ENCODE measurements at places on chromosomes 2 and 18.
A peak's percentile ranks its signal among the peaks of the same experiment; 100 is the strongest.

DNA sequence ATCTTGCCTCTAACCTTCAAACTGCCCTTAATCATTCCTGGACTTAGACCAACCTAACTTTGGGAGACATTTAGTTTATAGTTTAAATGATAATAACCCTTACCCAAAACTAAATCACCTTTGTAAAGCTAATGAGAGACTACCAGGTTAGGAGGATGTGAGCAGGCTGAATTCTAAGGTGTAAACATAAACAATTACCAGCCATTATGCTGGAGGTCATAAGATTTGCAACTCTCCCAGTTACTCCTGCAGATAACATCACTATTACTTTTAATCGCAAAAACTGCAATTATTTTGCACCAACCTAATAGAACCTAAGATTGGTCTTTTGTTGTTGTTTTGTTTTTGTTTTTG, 86.5 kb upstream of the MSH6 start:
- DNase-seq = no peak

- DNase-seq = no peak
Observed at GRCh38 chr18:46832849-46833248, 76.0 kb upstream of the ST8SIA5 start.

- DNase-seq = no peak
Observed at GRCh38 chr18:78796693-78797455, 182.7 kb upstream of the SALL3 start.

DNA sequence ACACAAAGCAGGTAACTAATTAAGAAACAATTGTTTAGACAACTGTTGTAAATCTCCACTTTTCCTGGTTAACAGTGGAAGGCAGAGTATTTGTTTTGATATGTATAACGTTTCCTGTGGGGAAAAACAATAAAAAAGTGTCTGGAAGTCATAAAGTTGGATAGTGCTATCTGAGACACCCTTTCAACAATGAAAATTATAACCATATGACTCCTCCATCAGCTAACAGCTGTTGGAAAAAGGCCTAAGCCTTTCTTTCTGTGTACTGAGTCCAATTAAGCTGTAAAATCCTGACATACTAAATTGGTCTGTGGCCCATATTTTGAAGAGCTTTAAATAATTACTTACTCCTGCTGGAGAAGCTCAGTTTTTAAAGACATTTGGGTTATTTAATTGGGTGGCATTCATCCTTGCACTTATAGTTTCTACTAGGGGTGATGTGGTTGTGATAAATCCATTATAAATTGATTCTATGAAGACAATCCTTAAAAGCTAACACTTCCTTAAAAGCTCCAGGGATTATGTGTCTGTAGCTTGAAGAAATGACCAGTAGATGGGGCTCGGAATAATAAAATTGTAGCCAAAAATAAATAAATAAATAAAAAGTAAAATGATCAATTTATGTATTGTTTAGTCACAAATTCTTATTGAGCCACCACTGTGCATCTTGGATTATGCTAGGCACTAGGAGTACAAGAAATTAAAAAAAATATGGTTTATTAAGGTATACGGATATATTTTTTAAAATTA, 698.1 kb upstream of the NXPH2 start:
- DNase-seq = peak; percentile 41

GRCh38 chr2:196913691-196914090, 12.8 kb downstream of the PGAP1 start:
- DNase-seq = no peak

DNA sequence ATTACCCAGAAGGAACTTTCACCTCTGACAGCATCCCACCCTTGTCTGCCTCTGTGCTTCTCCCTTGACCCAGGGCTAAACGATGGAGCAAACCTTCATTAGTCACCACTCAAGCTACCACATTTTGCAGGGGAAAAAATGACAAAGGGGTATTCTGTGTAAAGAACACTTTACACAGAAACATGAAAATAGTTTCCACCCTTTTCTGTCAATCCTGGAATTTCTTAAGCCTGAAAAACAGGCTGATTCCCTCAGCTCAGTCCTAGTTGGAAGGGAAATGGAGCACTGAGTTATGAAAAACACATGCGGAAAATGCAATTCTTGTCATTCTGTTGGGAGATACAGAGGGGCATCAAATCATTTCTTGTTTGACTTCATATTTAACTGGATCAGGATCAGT, 175.0 kb upstream of the HNRNPA3 start:
- DNase-seq = no peak

DNA sequence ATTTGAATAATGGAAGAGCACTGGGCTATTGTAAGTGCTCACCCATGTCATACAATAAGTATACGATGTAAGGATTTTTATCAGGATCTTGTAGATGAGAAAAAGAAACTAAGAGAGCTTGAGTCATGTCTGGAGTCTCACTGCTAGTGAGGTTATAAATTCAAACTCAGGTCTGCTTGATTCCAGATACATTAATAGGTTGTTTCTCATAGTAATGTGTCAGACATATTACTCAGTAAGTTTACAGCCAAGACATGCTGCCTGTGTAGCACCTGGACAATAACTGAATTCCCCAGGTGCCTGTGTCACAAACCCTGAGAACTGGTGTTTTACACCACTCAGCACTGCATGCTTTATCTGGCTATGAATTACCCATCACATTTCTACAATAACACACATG, 216.9 kb upstream of the LRP1B start:
- no peak for DNase-seq

GRCh38 chr18:34623557-34623956, 86.5 kb upstream of the DTNA start:
- no peak for DNase-seq

- no peak for DNase-seq
Observed at GRCh38 chr2:107285621-107286299, 399.8 kb upstream of the ST6GAL2 start.

DNA sequence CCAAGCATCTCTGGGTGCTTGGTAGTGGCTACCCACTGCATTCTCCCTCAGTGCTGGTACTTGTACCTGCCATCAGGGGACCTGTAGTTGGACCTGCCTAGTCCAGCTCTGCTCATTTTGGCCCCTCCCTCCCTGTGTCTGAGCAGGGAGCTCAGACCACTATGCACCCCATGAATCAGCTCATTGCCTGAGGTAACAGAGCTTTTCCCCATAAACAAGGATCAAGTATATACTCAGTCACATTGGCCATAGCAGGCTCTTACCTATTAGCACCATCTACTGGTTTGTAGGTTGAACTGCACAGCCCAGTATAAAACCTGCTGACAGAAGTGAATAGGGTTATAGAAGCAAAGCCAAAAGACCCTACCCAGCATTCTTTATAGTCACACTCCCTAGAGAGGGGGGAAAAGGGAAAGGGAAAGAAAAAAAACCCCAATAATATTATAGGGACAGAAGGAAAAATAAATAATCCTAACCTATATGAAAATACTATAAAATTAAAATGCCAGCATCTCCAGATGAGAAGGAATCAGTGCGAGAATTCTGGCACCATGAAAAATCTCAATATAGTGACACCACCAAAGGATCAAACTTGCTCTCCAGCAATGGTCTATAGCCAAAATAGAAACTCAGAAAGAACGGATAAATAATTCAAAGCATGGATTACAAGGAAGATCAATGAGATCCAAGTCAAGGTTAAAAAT, 6.9 kb upstream of the FLACC1 start:
- no peak for DNase-seq

- DNase-seq = no peak
Observed at GRCh38 chr2:138032334-138032733, 68.1 kb downstream of the HNMT start.

- no peak for DNase-seq
Observed at GRCh38 chr2:219126555-219126954, 34.1 kb downstream of the NHEJ1 start.

DNA sequence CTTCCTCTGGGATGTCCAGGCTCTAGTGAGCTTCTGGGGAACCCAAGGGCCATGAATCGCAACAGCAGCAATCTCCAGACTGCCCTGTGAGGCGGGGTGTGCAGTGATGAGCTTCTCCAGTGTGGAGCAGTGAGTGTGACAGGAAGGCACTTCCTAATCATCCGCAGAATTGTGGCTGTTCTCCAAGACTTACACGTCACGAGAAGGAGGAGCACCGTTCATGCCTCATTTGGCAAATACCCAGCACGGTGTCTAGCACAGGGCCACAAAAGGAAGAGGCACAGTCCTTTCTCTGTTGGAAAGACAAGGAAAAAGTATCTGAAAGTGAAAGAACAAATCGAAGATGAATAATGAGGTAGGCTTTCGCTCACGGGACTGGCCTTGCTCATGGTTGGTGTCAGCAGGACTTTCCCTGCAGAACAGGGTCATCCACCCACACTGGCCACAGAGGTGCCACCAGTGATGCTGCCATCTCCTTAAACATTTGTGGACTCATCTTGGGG, 125.1 kb upstream of the HAAO start:
- no peak for DNase-seq

DNA sequence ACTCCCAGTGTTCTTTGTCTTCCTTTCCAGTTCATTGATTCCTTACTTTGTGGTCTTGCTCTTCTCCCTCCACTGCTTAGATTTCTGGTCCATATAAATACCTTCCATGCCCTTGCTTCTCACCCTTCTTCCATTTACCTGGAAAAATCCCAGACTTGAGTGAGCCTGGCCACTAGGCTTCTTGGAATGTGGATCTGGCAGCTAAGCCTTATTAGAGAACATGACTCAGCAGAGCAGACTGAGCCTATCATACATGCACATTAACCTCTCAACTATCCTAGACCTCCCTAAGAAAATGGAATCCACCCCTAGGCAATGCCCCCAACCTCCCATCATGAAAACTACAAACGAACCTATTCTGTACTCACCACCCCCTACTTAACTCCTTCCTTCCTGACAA, 127.7 kb downstream of the RHBDD1 start:
- DNase-seq = no peak

- DNase-seq = no peak
Observed at GRCh38 chr2:165725421-165725820, 68.6 kb downstream of the GALNT3 start.

DNA sequence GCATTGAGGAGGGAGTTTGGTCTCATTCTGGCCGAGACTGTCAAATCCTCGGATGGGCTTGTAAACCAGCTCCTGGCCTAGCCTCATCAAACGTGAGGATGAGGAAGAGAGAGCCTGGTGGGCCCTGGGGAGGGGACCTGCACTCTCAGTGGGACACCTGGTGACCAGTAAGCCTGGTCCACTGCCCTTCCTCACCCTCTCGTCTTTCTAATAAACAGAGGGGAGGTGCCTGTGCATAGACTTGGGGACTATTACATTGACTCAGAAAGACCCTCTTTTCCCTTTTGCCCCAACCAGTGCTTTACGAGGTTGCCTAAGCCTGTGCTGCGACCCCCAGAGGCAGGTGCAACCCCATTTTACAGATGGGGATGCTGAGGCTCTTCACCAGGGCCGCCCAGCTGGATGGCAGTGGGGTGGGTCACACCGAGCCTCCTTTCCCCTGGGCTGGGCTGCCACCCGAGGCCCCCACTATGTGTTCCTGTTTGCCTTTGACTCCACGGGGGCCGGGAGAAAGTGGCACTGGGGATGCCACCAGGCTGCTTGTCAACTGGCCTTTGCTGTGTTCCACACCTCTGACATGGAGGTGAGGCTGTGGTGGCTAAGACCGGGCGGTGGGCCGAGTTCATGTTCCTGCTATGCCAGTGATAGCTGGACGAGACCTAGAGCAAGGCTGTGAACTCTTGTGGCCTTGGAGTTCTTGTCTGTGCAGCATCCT, 85.9 kb downstream of the GLI2 start:
- no peak for DNase-seq

GRCh38 chr18:44450226-44450625, 230.5 kb upstream of the SETBP1 start:
- DNase-seq = peak; percentile 34

- no peak for DNase-seq
Observed at GRCh38 chr2:52269696-52270485, 1238.0 kb upstream of the NRXN1 start.

DNA sequence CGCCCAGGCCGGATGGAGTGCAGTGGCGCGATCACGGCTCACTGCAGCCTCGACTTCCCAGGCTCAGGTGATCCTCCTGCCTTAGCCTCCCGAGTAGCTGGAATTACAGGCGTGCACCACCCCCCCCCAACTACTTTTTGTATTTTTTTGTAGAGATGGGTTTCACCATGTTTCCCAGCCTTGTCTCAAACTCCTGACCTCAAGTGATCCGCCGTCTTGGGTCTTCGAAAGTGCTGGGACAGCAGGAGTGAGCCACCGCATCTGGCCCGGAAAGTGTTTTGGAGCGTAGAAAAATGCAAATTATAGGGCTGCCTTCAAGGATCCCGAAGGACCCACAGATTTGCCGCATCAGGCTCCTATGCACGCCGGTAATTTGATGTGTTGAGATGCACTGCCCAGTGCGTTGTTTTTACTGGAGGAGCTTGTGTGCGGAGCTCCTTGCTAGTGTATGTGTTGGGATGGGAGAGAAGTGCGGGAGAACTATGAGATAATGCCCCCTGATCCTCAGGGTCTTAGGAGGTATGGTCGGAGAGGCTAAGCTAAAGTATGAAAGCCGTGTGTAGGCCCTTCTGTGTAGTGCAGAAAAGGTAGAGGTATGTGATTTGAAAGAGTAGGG, 1.2 kb upstream of the CLASP1 start:
- DNase-seq = no peak

- DNase-seq = no peak
Observed at GRCh38 chr2:203341741-203342310, 13.6 kb downstream of the ABI2 start.

DNA sequence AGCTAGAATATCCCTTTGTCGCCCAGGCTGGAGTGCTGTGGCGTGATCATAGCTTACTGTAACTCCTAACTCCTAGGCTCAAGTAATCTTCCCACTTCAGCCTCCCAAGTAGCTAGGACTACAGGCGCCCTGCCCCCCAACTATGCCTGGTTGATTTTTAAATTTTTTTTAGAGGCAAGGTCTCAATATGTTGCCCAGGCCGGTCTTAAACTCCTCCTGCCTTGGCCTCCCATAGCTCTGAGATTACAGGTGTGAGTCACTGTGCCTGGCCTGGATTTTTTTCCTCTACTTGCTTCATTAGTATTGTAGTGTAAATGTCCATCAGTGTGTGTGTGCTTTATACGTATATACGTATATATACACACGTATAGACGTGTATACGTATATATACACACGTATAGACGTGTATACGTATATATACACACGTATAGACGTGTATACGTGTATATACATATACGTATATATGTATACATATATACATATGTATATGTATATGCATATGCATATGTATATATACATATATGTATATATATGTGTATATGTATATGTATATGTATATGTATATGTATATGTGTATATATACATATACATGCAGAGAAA, 124.4 kb downstream of the DIS3L2 start:
- DNase-seq = no peak

- no peak for DNase-seq
Observed at GRCh38 chr18:68893354-68893753, 95.5 kb downstream of the CCDC102B start.

Measured in spinal cord (tissue), 10 donors.